ENCODE measurements at places on chromosomes 6 and 20. TPM values are rescaled to one million over a fixed set of nuclear protein-coding genes. Genes with fewer than 3 reads are reported as not detected.
A peak's percentile ranks its signal among the peaks of the same experiment; 100 is the strongest.

The LBP gene
- 0.47 TPM for total RNA-seq

The SMIM26 gene
- 76.3 TPM for total RNA-seq

The AVP gene
- total RNA-seq: not detected

The GGTLC1 gene
- total RNA-seq: not detected

- no peak for DNase-seq
These were observed 101.5 kb upstream of the BACH2 start for GRCh38 chr6:90397929-90398674.

- no peak for DNase-seq
These were observed 20.7 kb downstream of the PRPF6 start for GRCh38 chr20:64001607-64002011.

DNA sequence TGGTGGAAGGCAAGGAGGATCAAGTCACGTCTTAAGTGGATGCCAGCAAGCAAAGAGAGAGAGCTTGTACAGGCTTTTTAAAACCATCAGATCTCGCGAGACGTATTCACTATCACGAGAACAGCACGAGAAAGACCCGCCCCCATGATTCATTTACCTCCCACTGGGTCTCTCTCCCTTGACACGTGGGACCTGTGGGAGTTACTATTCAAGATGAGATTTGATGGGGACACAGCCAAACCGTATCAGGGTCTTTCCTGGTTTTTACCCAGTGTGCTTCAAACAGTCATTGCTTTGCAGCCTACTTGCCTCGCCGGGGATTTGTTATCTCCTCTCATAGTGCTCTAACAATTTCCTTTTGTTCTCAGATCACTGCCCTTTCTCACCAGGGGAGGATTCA, 108.2 kb downstream of the UST start:
- no peak for DNase-seq

GRCh38 chr20:10520528-10520927, 85.4 kb downstream of the SLX4IP start:
- no peak for DNase-seq

DNA sequence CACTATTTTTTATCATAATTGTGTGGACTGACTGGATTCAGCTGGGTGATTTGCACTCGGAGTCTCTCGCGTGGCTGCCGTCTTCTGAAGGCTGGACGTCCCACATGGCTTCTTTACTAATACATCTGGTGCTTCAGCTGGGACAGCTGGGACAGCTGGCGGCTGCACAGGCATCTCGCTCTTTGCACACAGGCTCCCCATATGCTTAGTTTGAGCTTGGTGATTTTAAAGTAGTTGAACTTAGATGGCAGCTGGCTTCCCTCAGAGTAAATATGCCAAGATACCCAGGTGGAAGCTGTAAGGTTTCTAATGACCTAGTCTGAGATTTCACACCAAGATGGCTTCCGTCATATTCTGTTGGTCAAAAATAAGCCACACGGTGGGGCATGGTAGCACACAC, 38.7 kb upstream of the PPP1R3G start:
- no peak for DNase-seq

GRCh38 chr20:34876406-34877282, at the start of gene ACSS2:
Gene ACSS2, plus strand, starts transcription at chr20:34876612. Its CDS starts 34 bp downstream, at chr20:34876646.
- peak; percentile 99 for DNase-seq

GRCh38 chr6:81130061-81130460, 622.4 kb downstream of the TENT5A start:
- no peak for DNase-seq

- peak; percentile 70 for DNase-seq
These were observed 809 bp upstream of the NOL7 start for GRCh38 chr6:13614126-13614925.

- no peak for DNase-seq
These were observed 11.9 kb downstream of the NUS1 start for GRCh38 chr6:117687021-117687648.

GRCh38 chr6:116572162-116572561, 858 bp downstream of the RWDD1 start:
- DNase-seq: no peak

GRCh38 chr6:35048031-35048613, 93.0 kb downstream of the TCP11 start:
- peak; percentile 48 for DNase-seq

- no peak for DNase-seq
These were observed 659.2 kb downstream of the HDGFL1 start for GRCh38 chr6:23228439-23229024.

DNA sequence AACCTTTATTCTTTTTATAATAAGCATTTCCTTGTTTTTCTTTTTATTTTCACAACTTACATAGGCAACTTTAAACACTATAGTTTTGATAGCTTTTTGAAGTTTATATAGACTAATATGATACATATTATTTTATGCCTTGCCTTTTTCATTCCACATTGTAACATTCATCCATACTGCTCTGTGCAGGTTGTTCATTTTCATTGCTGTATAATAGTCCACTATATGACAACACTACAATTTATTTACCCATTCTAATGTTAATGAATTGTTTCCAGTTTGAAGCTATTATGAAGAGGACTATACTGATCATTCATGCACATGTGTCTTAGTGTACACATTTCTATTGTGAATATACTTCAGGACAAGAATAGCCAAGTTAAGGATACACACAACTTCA, 49.1 kb downstream of the WASF1 start:
- DNase-seq: no peak
